ENCODE measurements at places on chromosomes 5 and 9. TPM values are rescaled to one million over a fixed set of nuclear protein-coding genes. Genes with fewer than 3 reads are reported as not detected.

Gene SPINK7
- total RNA-seq: not detected

Gene FKBP15
- total RNA-seq: 10.5 TPM

Gene TAF11L5
- total RNA-seq: not detected

Gene ZBTB6
- 9.1 TPM for total RNA-seq

Gene ARRDC1
- 15.0 TPM for total RNA-seq

Gene NEUROG1
- total RNA-seq: not detected

Gene TLR4
- total RNA-seq: 16.8 TPM

Gene SCGB3A2
- total RNA-seq: not detected

Gene ECSCR
- total RNA-seq: 0.36 TPM

Gene PCDHA10
- 0.09 TPM for total RNA-seq

Gene GPRIN1
- total RNA-seq: 7.1 TPM

Gene SV2C
- total RNA-seq: 0.08 TPM

Gene TRIM36
- total RNA-seq: 0.36 TPM

Gene HRCT1
- total RNA-seq: 0.81 TPM

Gene ITGA2
- total RNA-seq: 171 TPM

Gene CCDC192
- not detected for total RNA-seq

Gene PCDHGC5
- total RNA-seq: 7.0 TPM

Gene TPPP
- total RNA-seq: not detected

Gene SLCO6A1
- not detected for total RNA-seq

Gene IFNA21
- not detected for total RNA-seq

Gene TRIM52
- total RNA-seq: 15.6 TPM

Gene CAMK2A
- 0.09 TPM for total RNA-seq

Gene TPRN
- 8.0 TPM for total RNA-seq

Gene FCN2
- not detected for total RNA-seq

Gene CCL27
- not detected for total RNA-seq

Gene SLC6A3
- not detected for total RNA-seq

Gene GABRA6
- not detected for total RNA-seq

Gene CEL
- 0.27 TPM for total RNA-seq

Gene TMEM215
- total RNA-seq: not detected

Gene SNX30
- 22.0 TPM for total RNA-seq

Gene MARCOL
- not detected for total RNA-seq

Gene HTR1A
- not detected for total RNA-seq

Gene CDH6
- 7.4 TPM for total RNA-seq

Gene LRRC70
- total RNA-seq: 1.2 TPM

Gene CTXN3
- not detected for total RNA-seq

Gene PITX1
- 1.5 TPM for total RNA-seq

Gene SAXO1
- 0.18 TPM for total RNA-seq

Gene CDKN2B-AS1
- 6.4 TPM for total RNA-seq

Gene CDH10
- 1.4 TPM for total RNA-seq

Gene PPP1R26
- total RNA-seq: 2.8 TPM

Gene CTSV
- total RNA-seq: 0.18 TPM

Gene RGS7BP
- 0.72 TPM for total RNA-seq

Gene SLC36A3
- not detected for total RNA-seq

Gene PCDHAC2
- not detected for total RNA-seq

Gene ENTPD2
- total RNA-seq: not detected

Gene FAM169A
- 0.16 TPM for total RNA-seq

Gene RIOK2
- total RNA-seq: 24.9 TPM

Gene LMX1B
- total RNA-seq: not detected

Gene TNFSF15
- 2.4 TPM for total RNA-seq

Gene PDE4D
- 9.2 TPM for total RNA-seq

Gene GGTA1
- 0.18 TPM for total RNA-seq

All from fibroblast of the aortic adventitia (primary cell).